Adipocyte (in vitro differentiated cells): ENCODE measurements at places on chromosomes 11 and 22.
A peak's percentile ranks its signal among the peaks of the same experiment; 100 is the strongest.

- DNase-seq, result peak; percentile 12
Observed at GRCh38 chr22:37079668-37080171, 28.2 kb downstream of the KCTD17 start.

DNA sequence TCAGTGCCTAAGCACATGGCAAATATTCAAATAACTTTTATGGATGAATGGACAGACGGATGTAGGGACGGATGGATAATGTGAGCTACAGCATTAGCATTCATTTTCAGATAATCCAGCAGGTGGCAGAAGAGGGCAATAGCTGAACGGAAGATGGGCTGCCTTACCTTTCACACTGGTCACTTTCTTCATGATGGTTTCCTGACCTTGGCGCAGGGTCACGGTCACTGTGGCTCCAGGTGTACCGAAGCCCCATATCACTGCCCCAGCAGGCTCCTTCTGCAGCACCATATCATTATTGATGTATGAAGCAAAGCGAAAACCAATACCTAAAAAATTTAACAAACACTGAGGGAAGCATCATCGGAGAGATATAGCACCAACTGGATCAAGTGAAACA is 4.3 kb downstream of the SIAE start:
- DNase-seq, result peak; percentile 71

DNA sequence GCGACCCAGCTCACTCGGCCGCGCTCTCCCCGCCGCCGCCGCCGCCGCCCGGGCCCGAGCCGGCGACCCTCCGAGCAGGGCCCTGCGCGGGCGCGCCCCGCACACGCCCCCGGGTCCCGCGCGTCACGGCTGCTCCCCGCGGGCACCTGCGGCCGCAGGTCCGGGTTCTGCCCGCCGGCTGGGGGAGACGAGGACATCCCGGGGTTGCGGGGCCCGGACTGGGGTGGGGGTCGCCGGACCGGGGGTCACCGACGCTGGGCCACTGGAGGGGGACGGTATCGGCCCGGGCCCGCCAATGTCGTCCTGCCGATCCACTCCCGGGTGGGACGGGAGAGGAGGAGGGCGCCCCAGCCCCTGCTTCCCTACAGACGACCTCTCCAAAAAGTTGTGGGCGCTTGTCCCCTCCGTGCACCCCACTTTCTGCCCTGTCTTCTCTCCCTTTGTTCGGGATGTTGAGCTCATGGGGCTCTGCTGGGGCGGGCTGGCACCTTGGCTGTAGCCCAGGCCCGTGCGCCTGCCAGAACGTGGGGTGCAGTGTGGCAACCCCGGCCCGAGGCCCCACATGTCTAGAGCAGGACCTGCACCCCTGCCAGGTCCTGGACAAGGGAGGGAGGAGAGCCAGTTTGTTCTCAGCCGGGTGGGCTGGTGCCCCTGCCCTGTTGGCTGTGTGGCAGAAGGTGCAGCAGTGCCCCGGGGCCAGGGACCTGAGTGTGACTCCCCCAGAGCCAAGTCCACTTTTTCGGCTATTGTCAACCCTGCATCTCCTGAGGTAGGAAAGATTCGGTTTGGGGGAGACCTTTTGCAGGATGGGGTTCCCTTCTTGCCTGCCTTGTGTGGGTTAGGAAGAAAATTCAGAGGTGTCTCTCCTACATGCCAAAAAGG is 40.2 kb upstream of the CELSR1 start:
- peak; percentile 46 for DNase-seq

DNA sequence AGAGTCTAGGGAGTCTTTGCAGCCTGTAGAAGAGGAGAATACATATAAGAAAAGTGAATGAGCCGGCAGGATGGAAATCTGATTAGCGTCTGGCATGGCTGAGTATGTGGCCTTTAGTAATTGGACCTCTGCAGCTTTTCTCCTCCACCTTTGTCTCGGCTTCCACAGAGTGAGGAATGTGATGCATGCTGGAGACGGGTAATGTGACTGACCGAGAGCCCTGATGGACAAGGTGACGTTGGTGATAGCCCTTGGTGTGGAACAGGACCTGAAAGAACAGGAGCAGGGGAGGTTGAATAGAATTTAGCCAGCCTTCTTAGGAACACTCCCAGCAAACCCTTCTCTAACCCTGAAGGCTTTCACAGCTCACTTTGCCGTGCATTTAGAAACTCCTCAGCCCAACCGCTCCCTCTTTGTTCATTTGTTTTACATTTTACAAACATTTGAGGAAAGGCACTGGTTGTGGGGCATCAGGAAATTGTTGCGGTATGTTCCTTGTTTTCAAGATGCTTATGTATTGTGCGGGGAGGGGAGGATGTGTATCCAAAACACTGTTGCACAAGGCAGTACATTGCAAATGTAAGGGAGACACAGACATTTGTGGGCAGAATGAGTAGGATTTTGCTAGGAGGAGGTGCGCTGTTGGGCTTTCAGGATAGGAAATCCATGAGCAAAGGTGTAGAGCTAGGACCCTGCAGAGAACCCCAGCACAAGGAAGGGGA is 6.9 kb downstream of the GTPBP1 start:
- no peak for DNase-seq

DNA sequence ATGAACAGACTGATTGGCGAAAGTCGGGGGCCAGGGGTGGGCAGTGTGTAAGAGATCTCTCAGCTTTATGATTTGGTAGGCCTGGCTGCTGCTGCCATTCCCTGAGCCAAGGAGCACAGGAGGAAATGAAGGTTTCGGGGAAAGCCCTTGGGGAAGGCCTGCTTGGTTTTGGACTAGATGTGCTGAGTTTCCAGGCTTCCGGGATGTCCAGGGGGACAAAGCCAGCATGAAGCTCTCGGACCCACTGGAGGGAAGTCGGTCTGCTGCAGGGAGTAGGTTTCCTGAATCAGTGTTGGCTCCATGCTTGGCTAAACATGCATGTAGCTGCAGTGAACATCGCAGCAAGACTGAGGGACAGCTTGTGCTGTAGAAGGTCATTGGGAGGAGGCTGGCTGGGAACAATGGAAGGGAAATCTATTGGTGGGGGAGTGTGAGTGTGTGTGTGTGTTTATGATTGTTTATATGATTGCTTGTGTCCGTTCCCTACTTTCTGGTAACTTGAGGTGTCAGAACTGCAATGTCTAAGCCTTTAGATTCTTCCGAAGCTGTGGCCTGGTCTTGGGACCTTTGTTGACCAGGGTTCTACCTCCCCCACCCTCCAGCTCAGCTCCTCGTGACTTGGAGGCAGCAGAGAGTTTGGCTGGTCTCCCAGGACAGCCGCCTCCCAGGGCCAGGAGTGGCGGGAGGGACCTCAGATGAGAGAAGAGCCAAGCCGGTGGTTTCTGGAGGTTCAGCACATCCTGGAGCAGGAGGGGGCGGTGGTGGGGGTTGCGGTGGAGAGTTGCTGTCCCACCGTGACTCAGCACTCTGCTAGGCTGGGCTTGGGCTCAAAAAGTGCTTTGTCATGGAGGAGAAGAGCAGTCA is 4.0 kb upstream of the FTH1 start:
- DNase-seq, result peak; percentile 99

DNA sequence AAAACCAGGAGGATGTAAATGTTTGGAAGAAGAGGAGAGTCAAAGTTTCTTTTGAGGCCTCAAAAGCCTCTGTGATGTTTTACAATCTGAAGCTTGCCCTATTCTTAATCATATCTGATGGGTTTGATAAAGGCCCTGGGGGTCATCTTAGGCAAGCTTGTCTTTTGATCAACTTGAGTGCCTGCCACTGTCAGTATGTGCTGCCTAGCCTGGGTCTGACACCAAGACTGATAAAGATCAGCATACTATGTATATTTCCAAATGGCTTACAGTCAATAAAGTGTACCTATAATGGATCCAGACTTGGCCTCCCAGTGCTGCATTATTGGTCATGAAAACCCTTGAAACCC is 12.7 kb downstream of the EHF start:
- no peak for DNase-seq

DNA sequence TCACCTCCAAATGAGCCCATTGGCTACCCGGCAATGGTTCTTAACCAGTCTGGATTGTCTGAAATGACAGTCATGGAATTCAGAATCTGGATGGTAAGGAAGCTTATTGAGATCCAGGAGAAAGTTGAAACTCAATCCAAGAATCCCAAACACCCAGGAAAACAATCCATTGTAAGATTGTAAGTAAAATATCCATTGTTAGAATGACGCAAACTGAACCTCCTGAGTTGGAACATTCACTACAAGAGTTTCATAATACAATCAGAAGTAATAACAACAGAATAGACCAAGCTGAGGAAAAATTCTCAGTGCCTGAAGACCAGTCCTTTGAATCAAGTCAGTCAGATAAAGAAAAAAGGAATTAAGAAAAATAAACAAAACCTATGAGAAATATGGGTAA is 22.1 kb downstream of the OR8G5 start:
- DNase-seq, result no peak

GRCh38 chr11:75770102-75770501 is 1.5 kb downstream of the DGAT2 start:
- no peak for DNase-seq

GRCh38 chr22:37417677-37418348 is 9.5 kb downstream of the ELFN2 start:
- DNase-seq, result no peak

DNA sequence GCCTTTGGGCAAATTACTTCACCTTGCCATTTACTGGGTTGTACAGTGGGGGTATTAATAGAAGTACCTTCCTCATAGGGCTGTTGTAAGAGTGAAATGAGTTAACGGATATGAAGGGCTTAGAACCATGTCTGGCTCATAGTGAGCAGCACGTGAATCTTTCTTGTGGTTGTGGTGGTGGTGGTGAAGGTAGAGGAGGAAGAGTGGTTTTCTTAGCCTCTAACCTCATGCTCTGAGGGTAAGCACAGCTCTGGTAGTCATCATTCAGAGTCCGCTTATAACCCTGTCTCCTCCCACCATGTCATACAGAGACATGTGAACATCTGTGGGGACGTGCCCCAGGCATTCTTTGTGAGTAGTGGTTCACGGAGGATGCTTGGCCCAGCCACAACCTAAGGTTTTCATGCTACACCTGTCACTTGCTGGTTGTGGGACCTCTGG is 43.6 kb downstream of the TEAD1 start:
- no peak for DNase-seq

GRCh38 chr11:283405-284104 is 5.3 kb downstream of the NLRP6 start:
- DNase-seq, result no peak

DNA sequence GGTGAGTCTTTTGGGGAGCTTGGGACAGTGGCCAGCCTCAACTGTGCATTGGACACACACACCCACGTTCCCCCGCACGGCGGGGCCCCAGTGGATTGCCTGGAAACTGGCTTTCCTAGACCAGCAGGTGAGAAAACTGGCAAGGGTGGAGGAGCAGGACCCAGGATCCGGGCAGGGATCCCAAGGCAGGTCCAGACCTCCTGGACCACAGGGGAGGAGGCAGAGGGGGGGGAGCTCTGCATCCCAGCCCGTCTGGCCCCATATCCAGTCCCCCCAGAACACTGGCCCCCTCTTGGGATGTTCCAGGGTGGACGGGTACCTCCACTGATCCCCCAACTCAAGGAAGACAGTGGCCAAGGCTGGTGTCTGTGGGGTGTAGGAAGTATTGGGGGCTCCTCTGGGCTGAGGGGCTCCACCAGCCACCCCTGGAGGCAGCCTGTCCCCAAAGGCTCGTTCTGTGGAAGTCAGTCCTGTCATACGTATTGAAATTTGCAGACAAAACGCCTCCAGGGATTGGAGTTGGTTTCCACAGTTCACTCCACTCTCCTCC is 89.3 kb upstream of the LINC01488 start:
- no peak for DNase-seq

DNA sequence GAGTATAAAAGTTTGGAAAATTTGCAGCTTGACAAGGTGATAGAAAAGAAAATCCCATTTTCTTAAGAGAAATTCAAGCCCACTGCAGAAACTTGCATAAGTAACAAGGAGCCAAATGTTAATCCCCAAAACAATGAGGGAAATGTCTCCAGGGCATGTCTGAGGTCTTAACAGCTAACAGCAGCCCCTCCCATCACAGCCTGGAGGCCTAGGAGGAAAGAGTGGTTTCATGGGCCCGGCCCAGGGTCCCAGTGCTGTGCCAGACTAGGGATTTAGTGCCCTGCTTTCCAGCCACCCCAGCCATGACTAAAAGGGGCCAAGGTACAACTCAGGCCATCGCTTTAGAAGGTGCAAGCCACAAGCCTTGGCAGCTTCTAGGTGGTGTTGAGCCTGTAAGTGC is 123.7 kb upstream of the TRPC6 start:
- peak; percentile 38 for DNase-seq
